ENCODE measurements at places on chromosomes 3 and 15.

DNA sequence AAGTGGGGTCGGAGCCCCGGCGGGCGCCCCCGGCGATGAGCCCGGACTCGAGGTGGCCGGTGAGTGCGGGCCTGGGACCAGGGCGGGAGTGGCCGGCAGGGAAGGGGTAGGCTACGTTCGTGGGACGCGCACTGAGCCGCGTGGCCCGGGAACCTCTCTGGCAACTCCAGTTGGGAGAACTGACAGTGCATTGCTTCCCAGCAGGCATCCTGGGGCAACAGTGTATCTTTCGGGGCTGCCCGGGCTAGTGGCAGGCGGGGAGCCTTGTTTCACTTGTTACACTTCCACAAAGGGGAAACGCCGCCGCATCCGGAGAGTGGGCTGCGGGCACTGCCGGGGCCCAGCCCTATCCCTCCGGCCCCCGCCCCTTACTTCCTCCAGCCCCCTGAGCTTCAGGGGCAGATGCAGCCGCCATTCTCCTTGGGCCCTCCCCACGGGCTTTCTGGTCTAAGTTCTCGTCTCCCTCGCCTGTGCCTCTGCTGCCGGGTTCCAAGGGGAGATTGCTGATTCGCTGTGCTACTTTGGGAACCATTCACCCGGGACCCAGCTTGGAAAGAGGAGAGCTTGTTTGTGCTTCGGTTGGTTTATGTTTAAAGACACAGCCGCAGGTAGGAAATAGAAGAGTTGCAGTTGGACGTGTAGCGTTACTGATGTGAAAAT lies 675 bp downstream of the BRPF1 start:
- DNase-seq = peak; percentile 19

DNA sequence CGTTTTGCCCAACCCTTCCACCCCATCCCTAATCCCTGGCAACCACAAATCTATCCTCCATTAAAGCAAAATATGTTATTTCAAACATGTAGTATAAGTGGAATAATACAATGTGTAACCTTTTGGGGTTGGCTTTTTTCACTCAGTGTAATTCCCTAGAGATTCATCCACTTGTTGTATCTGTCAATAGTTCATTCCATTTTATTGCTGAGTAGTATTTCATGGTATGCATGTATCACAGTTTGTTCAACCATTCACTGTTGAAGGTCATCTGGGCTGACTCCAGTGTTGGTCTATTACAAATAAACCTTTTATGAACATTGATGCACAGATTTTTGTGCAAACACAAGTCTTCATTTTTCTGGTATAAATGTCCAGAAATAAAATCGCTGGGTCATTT lies 38.8 kb downstream of the BSN start:
- no peak for DNase-seq

GRCh38 chr3:13462125-13462629 lies 17.9 kb upstream of the HDAC11 start:
- DNase-seq = no peak

- DNase-seq = no peak
These were observed 137.4 kb downstream of the VPS8 start for GRCh38 chr3:184949251-184949965.

DNA sequence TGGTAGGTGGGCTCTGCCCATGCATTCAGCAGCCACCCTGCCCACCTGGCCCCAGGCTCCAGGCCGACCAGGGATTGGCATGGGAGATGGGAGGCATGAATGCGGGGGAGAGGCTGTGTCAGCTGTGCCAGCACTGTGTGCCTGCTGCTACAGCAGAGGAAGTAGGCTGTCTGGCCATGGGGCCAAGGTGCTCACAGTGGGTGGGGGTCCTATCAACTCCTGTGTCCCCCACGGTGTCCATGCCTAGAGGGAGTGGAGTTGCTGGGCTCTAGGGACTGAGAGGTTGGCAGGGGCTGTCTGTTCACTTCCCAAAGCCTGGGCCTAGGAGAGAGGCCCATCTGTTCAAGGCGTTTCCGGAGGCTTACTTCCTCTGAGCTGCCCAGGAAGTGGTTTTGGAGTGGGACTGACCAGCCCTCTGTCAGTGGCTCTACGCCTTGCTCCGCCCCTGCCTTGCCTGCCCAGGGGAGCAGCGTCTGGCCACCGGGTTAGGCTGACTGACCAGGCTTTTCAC lies 5.8 kb downstream of the PRKCD start:
- peak; percentile 41 for DNase-seq

DNA sequence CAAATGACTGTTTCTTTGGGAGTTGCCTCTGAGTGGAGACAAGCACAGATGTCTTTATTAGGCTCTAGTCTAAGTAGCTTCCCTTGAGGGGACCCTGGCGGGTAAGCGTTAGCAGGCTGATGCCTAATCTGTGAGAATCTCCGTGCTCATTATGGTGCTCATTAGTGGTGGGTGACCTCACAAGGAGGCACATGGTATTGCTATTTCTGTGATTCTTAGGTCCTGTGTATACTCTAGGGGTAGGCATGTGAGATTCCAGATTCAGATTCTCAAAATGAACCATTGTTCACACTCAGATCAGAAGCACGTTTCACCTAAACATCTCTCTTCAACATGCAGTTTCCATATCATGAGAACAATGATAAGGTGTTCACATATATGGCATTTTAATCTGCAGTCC lies 809.7 kb downstream of the NR2F2 start:
- DNase-seq = no peak

DNA sequence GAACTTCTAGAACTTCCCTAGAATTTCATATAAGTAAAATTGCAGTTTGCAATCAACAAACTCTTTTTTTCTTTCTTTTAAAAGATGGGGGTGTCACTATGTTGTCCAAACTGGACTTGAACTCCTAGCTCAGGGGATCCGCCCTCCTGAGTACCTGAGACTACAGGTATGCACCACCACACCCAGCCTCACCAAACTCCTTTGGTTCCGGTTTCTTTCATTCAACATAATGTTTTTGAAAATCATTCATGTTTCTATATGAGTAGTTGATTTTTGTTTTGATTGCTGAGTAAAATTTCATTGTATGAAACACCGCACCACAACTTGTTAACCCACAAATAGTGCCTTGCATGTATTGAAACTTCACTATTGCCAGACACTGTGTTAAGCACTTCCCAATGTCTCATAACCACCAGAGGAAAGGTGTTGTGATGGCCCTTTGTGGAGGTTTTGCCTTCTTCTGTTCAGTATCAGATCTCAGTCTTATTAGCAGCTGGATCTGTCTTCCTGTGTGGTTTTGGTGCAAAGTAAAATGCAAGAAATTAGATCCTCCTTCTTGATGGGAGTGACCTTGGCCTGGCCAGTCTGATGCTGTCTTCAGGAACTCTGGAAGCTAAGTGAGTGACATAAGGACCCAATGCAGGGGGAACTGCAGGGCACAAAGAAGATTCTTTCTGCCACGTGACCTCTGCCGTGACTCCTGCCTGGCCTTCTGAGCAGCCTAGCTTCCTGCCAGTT lies 78.8 kb upstream of the UBE2E1 start:
- DNase-seq = no peak

GRCh38 chr3:29186982-29187725 lies 93.7 kb upstream of the RBMS3 start:
- DNase-seq = no peak

- DNase-seq = peak; percentile 80
These were observed at the start of gene CRTC3 for GRCh38 chr15:90529371-90530249. Gene CRTC3, plus strand, starts transcription at chr15:90529923. Its CDS starts 149 bp downstream, at chr15:90530072.

DNA sequence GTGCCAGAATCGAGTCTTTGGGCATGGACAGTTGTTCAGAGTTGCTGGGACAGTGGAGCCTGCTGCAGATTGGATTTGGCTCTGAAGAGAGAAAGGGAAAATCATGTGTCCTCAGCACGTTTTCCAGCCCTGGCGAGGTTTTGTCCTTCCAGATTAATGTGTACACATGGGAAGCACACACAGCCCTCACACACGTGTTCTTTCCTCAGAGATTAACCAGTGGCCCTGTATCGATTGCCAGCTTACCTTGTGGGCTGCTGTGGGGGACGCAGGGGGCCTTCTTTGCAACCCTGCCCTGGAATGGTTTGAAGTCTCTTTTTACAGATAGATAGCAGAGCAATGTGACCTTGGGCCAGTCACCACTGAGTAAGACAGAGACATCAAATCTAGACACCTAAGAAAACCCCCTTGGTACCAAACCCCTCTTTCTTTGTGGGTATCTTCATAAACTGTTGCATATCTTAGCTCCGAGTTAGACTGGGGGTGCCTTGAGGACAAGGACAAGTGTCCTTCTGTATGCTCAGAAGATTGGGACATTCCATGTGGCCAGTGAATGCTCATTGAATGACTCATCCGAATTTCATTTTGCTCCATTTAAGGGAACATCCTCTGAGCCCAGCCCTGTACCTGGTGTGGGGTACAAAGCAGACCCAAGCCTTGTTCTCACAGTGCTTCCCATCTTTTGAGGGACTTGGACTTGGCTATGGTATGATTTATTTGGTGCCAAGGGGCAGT lies 48.0 kb downstream of the SMAD6 start:
- no peak for DNase-seq

DNA sequence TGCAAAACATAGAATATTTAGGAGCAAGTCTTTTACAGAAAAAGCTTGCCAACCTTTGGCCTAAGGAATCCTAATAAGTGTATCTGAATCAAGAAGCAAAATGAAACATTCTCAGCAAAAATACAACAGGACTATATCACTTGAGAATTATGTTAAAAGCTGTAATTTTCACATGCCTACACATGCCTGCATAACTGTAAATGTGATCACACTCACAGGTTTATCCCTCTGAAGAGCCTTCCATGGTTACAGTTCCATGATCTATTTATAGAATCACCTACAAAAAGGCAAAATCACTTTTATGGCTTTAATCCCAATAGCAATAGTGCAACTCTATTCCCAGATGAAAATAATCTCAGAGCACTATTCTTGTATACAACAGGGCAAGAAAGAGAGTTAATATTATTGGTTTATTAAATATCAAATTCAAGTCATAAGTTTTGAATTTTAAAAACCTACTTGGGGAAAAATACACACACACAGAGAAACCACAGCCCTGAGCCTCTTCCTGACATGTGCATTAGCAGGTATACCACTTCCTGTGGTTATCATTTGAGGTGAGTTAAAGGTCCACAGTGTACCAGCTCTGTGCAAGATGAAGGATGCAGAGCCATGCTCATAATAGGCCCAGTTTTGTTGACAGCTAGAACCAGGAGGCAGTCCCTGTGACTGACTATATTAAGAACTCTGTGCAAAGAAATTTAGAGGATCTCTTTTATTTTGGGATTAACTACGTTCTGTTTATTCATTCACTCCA lies 252.5 kb upstream of the TGFBR2 start:
- no peak for DNase-seq

- no peak for DNase-seq
These were observed 79.5 kb upstream of the UMPS start for GRCh38 chr3:124650798-124651197.

- no peak for DNase-seq
These were observed 16.4 kb downstream of the TMEM108 start for GRCh38 chr3:133054586-133054985.

DNA sequence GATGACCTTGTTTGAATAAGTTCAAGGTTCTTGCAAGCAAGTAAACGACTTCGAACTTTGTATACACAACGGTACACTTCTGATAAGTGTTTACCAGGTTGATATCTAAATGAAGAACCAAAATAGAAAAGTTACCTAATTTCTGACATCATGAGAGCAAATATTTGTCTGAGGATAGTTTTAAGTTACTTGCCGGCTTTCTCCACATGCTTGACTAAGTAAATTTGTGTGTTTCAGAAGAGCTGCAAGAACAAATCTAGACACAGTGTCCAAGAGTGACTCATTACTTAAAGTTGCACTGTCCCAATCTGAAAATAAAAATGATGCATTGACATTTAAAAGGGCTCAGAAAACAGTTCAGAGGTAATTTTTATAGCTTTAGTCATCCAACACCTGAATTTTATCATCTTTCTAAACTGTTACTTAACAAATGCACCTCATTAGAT lies 115.1 kb downstream of the HERC1 start:
- no peak for DNase-seq

GRCh38 chr3:16670191-16670590 lies 65.0 kb upstream of the DAZL start:
- DNase-seq = no peak

- peak; percentile 22 for DNase-seq
These were observed 457.5 kb upstream of the ALCAM start for GRCh38 chr3:104909198-104909597.

DNA sequence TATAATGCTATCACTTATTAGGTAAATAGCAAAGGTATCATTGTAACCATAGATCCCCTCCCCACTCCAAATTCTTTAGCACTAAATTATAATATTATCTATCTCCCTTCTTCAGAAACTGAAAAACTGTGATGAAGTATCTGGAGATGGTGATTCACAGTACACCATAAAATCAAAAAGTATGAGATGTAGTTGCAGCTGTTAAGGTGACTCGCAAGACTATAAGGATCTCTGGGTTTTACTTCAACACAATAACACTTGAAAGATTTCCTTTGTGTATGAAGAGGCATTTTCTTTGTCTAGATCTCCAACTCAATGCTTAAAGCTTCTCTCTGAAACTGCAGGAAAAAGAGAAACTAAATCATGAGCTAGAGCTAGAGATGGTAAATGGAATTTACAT lies 46.9 kb downstream of the IFT57 start:
- DNase-seq = no peak

GRCh38 chr3:179027326-179027900 lies 44.2 kb downstream of the ZMAT3 start:
- DNase-seq = no peak

DNA sequence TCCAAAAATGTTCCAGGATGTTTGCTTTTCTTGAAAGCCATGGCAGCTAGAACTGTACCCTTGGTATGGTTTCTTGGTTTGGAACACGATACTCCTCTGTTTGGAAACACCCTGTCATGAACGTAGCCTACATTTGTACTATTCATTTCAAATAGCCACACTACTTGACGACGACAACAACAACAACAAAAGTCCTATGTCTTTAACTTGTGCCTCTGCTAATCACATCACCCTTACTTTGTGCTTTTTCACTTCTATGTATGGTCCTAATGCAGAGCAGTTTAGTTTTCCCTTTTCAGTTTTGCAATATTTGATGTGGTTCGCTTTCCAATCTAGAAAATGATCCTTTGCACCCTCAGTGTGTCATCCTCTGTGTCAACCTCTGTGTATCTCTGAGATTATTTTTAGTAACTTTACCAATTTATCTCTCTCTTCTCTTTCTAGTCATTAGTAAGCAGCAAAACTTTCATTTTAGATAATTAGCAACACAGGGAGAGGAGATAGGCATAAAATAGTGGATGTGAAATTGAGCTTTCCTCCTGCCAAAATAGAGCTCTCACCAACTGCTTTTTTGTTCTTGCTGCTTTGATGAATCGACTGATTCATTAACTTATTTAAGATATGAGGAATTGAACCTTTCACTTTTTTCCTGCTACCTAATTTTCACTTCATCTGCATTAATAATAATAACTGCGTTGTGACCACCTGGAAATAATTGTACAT lies 44.1 kb upstream of the TP63 start:
- no peak for DNase-seq

DNA sequence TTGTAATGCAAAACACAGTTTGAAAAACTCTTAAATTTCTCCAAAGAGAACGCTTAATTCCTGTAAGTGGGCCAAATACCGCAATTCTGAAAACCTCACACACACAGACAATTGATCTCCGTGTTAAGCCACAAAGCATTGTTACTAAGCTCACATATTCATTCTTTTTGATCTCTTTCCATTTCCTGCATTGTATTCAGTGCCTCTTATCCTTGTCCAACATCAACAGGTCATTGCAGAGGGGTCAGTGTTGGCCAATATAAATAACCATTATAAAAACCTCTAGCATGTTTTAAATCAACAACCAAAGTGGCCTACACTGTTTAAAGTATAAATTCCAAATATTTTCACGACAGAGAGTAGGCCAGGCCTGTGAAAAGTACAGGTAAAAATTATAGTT lies 171.1 kb downstream of the PDZRN3 start:
- no peak for DNase-seq

Data from cerebellum (tissue), 4 donors.